Fibroblast of villous mesenchyme (primary cell): ENCODE measurements at places on chromosomes 13 and 19.

GRCh38 chr13:28610996-28611395, 47.9 kb upstream of the POMP start:
- DNase-seq: no peak

DNA sequence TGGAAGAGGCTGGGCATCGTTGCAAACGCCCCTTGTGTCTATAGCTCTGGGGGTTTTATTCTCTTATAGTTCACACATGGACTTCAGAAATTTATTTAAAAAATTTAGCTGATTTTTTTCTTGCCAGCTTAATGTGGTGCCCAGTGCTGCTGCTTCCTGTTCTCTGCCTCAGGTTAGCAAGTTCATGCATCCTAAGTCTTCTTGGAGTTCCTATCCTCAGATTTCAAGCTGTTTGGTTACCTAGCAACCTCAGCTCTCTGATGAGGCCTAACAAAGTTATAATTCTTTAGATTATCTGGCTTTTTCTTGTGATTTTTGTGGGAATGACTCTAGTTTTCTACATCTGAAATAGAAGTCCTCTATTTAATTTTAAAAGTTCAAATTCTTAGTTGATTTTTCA, 250.9 kb downstream of the MAB21L1 start:
- no peak for DNase-seq

DNA sequence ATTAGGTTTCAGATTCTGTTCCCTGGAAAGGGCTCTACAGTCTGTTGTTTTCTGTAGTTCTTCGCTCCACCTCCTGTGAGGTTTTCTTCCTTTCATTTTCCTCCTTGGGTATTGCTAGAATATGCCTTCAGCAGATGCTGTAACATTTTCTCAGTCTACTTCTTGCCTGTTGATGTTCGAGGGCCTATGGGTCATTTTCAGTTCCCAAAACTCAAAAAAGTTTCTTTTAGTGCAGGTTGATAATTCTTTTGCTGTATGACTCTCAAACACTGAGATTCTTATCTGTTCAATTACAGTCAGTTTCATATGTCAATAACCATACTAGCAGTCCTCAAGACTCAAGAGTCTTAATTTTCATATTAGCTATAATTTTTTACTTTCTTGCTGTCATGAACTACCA, 268.3 kb downstream of the RFC3 start:
- DNase-seq: no peak

GRCh38 chr13:34577051-34577450, 365.0 kb upstream of the NBEA start:
- peak; percentile 14 for DNase-seq

GRCh38 chr19:14507704-14508542, 10.3 kb downstream of the DNAJB1 start:
- peak; percentile 47 for DNase-seq

DNA sequence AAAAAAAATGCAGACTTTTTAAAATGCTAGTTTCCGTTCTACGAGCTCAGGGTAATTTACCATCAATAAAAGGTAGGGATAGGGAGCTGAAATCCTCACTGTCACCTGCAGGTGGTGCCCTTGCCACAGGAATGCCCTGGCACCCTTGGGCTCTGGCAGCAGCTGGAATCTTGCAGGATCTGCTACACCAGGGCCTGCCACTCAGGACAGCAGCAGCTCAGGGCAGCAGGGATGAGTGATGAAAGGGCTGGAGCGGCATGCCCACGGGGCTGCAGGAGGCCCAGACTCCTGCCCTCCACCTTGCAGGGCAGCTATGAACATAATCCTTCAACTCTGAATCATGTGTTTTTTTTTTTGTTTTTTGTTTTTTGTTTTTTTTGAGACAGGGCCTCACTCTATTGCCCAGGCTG, 54.0 kb downstream of the GNG7 start:
- DNase-seq: peak; percentile 75

- DNase-seq: no peak
Observed at GRCh38 chr13:23322353-23323336, 110.9 kb downstream of the SACS start.

GRCh38 chr13:96652506-96652905, 341.8 kb downstream of the OXGR1 start:
- no peak for DNase-seq

DNA sequence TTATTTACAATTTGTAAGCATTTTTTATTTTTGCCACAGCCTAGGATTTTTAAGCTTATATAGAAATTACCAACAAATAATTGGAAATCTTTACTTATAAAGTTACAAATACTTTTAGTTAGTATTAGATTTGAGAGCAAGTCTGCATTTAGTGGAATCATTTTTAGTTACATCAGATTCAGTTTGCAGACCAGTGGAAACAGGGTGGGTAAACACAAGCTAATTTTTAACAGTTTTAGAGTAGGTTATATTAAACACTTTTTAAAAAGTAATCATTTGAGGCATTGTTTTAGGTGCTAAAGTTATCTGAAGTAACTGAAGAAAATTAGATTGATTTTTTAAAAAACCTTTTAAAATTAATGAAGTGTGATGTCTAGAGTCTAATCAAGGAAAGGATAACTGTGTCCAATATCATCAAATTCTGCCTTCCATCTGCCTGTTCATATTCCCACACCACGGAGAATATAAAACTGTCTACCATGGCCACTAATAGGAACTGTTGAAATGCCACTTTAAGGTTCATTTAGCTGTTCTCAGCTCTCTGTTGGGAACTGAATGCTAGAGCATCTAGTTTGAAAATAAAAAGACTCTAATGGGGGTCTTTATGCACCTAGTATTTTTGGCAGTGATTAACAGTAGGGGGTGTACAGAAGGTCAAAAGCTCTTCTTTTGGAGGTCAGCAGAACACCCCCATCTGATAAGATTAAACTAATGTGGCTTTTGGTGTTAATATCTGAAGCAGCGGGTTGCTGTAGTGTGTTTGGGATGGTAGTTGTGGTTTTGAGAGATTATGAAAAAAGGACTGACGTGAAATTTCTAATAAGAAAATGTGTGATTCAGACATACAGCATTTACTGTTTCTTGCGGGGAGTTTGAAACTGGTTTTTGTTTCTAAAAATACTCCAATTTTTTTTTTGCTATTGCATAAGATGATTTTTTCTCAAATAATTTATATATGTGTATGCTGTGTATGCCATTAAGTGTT, 66.5 kb downstream of the NDFIP2 start:
- no peak for DNase-seq

GRCh38 chr19:18097993-18098890, 664 bp downstream of the MAST3 start:
- no peak for DNase-seq

DNA sequence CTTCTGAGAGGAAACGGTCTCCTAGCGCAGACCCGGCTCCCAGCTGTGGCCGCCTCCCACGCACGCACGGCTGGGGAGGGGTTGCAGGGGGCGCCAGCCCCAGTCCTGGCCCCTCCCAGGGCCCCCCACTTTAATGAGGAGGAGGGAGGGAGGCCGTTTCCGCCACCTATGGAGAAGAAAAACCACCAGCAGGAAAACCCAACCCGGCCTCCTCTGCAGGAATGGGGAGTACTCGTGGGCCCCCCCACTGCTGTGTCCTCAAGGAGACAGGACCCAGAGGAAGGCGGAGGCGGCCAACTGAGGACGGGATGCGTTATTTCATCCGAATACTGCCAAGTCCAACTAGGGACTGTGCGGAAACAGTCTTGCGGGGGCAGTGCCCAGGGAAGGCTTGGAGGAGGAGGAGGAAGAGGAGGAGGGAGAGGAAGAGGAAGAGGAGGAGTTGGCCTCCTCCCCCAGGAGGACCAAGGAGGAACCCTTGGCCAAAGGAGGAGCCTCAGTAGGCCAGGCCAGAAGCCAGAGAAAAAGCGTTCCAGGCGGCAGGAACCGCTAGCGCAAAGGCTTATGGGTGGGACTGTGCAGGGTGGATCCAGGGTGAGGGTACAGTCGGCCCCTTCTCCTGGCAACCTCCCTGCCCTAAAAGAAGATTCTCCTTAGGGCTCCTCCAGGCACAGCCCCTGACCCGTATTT, 3.9 kb upstream of the SSBP4 start:
- peak; percentile 71 for DNase-seq

DNA sequence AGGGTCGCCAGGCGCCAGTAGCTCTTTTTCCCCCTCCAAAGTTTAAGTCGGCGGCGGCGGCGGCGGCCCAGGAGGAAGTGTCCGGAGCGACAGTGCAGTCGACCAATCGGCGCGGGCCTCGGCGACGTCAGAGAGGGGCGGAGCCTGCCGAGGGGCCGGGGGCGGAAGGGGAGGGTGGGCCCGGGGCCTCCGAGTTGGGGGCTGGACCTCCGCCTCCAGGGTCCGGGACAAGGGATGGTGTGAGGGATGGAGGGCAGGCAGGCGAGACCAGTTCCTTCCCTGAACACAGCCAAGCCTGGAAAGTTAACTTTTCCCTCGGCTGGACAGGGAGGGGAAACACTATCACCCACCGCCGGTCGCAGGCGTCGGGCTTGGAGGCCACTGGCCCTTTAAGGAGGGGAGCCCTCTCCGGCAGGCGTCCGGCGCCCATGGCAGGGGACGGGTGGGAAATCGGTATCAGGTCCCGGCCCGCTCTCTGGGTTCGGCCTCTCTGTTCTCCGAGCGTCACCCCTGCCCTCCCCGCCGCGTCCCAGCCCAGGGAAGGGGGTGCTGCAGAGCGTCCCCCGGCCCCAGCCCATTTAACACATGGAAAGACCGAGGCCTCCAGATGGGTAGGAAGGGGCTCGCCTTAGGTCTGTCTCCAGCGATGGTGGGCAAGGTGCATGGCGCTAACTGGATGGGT, at the start of gene PRKD2:
Gene PRKD2, minus strand, starts transcription at position 81 of the 682 bp plus-strand sequence. CDS start 744 bp downstream, outside the sequence.
- DNase-seq: peak; percentile 83

GRCh38 chr13:25923217-25924085, 128.4 kb downstream of the SHISA2 start:
- DNase-seq: no peak

DNA sequence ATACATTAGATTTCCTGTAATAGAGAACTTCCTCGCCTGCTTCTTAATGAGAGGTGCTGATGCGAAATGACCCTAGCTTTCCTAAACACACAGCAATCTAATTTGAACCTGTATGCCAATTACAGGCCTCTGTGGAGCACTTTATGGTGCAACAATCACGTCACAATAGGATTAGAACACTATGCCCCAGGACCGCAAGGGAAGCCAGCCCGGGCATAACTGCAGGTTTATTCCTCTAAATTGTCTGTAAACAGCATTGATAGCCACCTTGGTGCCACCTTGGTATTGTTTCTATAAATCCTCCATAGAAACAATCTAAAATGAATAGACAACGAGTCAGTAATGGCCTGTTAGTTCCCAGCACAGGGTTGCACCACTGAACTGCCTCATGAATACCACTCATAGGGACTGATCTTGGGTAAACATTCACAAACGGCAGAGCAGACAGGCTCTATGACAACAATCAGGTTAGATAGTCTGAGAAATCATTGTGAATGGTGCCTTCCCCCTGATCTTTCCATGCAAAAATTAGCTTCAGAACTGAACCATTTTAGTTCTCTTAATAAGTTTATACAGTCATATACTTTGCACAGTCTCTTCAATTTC, 182.5 kb upstream of the OBI1 start:
- DNase-seq: no peak

DNA sequence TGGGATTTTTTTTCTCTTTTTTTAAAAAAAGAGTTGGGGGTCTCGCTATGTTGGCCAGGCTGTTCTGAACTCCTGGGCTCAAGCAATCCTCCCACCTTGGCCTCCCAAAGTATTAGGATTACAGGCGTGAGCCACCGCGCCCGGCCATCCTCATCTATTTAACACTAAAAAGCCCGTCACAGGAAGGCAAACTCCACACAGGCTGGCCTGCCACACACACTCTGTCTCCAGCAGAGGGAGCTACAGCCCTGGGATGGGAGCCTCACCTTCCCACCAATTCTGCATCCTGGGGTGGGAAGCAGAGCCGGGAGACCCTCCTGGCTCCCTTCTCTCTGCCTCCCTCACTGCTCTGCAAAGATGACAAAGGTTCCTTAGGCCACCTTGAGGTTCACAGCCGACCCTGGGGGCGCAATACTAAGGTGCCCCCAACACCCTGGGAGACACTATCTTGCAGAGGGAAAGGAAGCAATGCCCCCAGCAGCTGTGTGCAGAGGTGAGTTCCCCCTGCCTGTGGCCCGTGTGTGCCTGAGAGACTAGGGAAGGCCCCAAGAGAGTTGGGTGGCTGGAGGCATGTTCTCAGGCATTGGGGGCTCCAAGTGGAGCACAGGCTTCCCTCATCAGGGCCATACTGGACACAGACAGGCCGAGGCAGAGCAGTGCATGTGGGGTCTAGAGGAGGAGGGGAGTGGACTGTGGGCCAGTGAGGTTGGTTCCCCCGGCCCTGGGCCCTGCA, 27.4 kb upstream of the TIMM44 start:
- peak; percentile 38 for DNase-seq

GRCh38 chr13:80161219-80161618, 179.7 kb downstream of the SPRY2 start:
- DNase-seq: no peak

- no peak for DNase-seq
Observed at GRCh38 chr13:81139987-81140386, 799.1 kb upstream of the SPRY2 start.

GRCh38 chr19:40752257-40752781, 1.3 kb downstream of the SNRPA start:
- DNase-seq: no peak

DNA sequence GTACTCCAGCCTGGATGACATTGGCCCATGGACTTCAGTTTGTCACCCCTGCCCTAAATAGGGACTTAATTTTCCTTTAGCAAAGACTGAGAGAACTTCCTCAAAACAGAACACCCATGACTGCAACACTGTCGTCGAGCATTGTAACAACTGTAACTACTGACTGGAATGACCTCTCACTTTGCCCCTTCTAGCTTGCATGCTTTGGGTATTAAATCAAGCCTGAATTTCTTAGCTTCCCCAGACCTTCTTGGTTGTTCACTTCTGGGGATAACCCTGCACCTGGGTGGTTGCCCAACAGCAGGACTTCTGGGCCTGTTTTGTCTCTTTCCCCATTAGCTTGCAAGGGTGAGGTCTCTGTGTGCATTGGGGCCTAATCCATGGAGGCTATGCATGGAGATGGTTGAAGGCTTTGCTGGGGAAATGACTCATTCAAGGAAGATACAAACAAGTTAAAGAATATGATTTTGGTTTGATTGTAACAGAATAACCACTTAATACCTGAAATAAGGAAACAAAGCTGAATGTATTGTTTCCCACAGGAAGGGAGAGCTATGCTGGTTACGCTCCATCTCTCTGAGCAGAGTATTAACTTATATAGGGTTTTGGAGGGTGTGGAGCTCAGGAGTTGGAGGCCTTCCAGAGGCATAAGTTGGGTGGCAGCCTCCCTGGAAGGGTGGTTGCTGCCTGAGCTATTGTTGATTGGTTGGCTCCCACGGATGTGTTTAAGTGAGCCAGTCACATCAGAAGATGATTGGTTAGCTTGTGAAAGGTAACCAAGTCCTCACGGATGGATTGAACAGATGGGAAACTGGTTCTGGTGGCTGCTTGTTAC, 34.7 kb upstream of the UBAC2 start:
- no peak for DNase-seq

- no peak for DNase-seq
Observed at GRCh38 chr13:33640832-33641231, 177.1 kb upstream of the RFC3 start.

DNA sequence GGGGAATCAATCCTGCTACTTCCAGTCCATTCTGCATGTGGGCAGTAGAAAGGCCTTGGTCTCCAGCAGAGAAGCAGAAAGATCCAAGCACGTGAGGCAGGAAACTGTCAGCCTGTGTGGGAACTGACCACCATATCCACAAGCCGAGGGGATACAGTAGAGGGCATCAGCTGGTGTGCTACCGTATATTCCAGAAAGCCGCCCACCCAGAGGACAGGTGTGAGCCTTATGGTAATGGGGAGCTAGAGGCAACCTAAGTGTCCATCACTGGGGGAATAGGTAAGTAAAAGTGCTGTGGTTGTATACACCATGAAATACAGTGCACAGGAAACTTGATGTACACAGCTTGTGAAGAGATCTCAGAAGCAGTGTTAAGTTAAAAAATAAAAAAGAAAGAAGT, 2.8 kb upstream of the IFNL1 start:
- no peak for DNase-seq

- DNase-seq: no peak
Observed at GRCh38 chr19:8044018-8044417, 8.5 kb upstream of the CCL25 start.
